ENCODE measurements at places on chromosomes 1 and 21. TPM values are rescaled to one million over a fixed set of nuclear protein-coding genes. Genes with fewer than 3 reads are reported as not detected.

DNA sequence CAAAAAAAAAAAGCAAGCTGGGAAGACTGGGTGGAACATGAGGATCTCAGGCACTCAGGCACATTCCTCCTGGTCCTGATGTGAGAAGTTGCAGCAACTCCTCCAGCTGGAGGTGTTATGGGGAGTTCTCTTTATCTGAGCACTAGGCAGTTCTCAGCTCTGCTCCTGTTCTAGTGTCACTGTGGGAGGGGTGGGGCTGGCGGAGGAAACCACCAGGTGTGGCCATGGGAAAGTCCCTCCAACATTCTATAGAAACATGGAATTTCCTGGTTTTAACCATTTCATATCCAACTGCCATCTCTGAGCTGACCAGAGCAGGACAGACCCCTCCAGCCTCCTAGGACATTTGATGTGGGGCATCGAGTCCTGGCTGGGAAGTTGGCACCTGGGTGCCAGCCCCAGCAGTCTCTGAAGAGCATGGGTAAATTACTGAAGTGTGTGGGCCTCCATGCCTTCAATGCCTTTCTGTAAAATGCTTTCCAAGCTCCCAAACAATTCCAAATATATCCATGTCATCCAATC lies 804 bp upstream of the IKBKE start:
- DNase-seq = peak; percentile 58

DNA sequence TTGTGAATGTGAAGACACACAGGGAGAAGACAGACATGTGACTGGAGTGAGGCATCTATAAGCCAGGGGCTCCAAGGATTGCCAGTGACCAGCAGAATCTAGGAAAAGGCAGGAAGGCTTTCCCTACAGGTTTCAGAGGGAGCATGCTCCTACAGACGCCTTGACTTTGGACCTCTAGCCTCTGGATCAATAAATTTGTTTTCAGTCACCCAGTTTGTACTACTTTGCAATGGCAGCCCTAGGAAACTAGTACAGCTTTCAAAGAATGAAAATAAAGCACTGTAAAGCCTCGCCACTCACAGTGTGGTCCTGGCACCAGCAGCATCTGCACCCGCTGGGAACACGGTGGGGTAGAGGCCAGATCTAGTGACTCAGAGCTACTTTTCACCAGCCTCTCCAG lies 510.0 kb downstream of the LTN1 start:
- no peak for DNase-seq

Gene CD84
- total RNA-seq = 29.9 TPM

DNA sequence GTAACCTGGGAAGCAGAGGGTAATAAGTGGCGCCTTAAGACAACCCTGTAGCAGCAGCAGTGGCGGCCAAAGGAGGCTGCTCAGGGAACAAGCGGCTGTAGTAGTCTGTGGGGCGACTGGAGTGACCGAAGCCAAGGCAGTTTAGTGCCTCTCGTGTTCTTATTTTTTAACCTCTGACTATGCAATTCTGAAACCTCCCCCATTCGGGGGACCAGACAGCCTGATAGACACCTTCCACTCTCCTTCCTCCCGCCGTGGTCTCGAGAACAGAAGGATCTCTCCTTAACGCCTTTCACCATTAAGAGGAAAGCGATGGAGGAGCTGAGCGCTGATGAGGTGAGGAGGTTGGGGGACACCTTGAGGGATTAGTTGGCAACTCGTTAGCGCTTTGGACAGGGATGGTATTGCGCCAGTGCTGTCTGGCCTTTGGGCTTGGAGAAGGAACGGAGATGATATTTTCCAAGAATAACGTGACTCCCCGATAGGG lies 644 bp downstream of the UBE4B start:
- DNase-seq = peak; percentile 51

DNA sequence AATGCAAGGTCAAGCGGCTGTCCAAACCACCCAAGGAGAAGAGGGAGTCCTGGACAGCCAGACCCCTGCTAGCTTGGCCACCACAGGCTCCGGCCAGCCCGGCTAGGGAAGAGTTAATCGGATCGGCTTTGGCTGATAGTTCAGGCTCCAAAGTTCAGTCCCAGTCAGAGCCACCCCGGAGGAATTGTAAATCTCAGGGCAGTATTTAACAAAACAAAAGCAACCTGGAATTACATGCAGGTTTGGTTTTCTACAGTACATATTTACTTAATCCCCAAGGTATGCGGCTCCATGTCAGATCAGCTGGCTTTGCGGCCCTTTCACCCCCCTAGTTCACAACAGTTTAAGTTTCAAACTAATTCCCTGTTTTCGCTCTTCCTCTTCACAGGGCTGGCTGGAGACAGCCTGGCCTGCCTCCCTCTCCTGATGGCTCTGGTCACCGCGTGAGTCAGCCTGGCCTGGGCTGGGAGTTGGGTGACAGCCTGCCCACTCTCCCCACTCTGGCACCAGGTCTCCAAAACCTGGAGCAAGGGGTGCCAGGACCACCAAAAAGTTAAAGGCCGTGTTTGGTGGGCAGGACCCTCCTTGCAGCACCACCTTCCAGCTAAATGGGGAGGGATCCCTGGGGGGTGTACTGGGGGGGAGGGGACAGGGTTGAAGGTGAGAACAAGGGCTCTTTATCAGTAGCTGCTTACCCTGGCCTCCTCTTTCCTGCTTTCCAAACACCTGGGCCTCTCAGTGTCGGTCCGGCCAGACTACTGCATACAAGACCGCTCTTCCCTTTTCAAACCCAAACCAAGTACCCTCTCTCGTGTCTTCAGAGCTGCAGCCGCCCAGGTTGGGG lies 1.9 kb downstream of the DHRS3 start:
- DNase-seq = no peak

Gene SLC30A10
- not detected for total RNA-seq

DNA sequence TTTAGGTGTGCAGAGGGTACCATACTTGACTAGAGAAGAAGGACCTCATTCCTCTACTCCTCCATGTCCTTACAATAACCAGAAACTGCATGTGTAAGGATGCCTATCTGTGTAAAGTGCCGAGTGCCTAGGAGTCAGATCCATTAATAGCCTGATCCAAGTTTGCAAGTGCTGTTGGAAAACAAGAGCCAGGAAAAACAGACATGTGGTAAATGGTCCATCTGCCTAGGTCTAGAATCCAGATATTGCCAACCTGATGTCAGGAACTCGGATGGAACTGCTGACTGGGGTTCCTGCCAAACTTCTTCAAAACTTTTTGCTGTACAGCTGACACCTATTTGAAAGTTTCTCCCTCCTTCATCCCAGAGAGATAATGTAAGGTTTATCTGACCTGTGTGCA lies 239.4 kb upstream of the CAMK1G start:
- no peak for DNase-seq

Gene GBP5
- total RNA-seq = 362 TPM

- DNase-seq = no peak
Measured at GRCh38 chr1:2193514-2194281, 874 bp downstream of the FAAP20 start.

Gene VPS26C
- 94.3 TPM for total RNA-seq

Gene TDRD10
- total RNA-seq = not detected

Gene PLEKHN1
- total RNA-seq = 3.9 TPM

Gene SHISAL2A
- 11.0 TPM for total RNA-seq

DNA sequence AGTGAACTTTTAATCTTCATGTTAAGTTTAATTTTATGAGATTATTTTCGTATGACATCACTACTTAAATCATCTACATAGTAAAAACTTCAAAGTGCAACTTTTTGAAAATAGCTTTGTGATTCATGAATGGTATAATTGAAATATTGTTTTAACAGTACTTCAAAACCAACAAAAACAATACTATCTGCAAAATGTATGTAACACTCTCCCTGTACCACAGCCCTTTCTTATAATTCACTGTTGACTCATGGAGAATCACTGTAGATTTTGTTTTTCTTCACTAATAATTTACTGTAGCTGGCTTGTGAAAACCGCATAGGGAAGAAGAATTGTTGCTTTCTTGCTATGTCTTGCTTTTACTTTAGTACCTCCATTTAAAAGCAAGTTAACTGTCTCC lies 301.4 kb upstream of the ADAMTS5 start:
- DNase-seq = no peak

Gene NDC1
- 35.5 TPM for total RNA-seq

Gene ARTN
- not detected for total RNA-seq

Gene LIN28A
- not detected for total RNA-seq

- no peak for DNase-seq
Measured at GRCh38 chr1:96515925-96516324, 205.7 kb upstream of the PTBP2 start.

Gene OR2T29
- not detected for total RNA-seq

Gene CAMK1G
- total RNA-seq = not detected

DNA sequence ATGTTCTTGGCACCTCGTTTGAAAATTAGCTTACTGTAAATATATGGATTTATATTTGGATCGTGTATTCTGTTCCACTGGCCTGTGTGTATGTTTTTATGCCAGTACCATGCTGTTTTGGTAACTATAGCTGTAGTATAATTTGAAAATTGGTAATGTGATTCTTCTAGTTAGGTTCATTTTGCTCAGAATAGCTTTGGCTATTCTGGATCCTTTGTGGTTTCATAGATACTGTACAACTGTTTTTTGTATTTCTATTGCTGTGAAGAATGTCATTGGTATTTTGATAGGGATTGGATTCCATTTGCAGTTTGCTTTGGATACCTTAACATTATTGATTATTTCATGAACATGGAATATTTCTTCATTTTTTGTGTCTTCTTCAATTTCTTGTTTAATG lies 490.2 kb downstream of the BRINP3 start:
- DNase-seq = no peak

Gene S100A12
- total RNA-seq = not detected

GRCh38 chr1:18725231-18725895 lies 94.7 kb downstream of the PAX7 start:
- no peak for DNase-seq

- no peak for DNase-seq
Measured at GRCh38 chr1:31576201-31576669, at the start of gene TINAGL1. TINAGL1 (plus strand) TSS chr1:31576515; CDS start chr1:31577149, 634 bp downstream.

DNA sequence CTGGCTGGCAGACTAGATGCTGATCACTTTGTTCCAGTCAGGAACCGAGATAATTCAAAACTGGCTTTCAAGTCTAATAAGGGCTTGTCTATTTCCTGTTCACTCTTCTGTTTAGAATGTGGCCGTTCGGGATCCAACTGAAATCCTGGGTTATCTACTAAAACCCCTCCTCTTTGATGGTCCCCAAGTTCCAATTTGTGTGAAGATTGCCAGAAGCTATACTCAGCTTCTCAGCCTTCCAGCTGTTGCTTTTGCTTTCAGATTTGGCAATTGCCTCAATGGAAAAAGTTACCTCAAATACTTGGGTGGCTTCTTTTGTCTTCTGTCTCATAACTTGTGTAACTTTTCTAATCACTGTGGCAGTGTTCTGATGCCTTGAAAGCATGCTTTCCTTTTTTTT lies 43.7 kb downstream of the BTBD8 start:
- DNase-seq = no peak

Gene CD34
- 0.06 TPM for total RNA-seq

- peak; percentile 25 for DNase-seq
Measured at GRCh38 chr1:30366911-30367310, 356.5 kb downstream of the MATN1 start.

- no peak for DNase-seq
Measured at GRCh38 chr1:9730096-9730901, 78.8 kb downstream of the PIK3CD start.

Measured in activated CD8-positive, alpha-beta memory T cell treated with anti-CD3 and anti-CD28 coated beads, Interleukin-2, amount 10 ng/mL, durations not matched to agents 7 days and 5 days (primary cell).